ENCODE measurements at places on chromosomes 12 and 14.

DNA sequence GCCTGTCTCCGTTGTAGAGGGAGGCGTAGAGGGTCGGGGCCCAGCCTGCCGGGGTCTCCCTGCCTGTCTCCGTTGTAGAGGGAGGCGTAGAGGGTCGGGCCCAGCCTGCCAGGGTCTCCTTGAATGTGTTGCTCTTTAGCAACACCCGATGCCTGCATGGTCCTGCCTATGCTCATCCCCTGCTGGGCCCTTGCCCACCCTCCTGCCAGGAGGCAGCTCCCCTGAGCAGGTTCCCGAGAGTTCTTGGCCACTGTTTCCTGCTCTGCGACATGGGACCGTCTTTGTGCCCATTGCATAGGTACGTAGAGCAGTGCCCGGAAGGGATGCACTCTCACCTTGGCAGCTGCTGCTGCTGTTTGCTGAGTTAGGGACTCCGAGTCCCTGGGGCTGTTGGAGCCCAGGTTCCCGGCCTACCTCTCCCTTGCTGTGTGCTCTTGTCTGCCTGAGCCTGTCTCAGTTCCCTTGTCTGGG, 3.3 kb downstream of the KIF26A start:
- no peak for DNase-seq

GRCh38 chr14:59964251-59965007, 44.5 kb downstream of the LRRC9 start:
- no peak for DNase-seq

GRCh38 chr12:109804820-109805761, 28.1 kb downstream of the TRPV4 start:
- peak; percentile 82 for DNase-seq

DNA sequence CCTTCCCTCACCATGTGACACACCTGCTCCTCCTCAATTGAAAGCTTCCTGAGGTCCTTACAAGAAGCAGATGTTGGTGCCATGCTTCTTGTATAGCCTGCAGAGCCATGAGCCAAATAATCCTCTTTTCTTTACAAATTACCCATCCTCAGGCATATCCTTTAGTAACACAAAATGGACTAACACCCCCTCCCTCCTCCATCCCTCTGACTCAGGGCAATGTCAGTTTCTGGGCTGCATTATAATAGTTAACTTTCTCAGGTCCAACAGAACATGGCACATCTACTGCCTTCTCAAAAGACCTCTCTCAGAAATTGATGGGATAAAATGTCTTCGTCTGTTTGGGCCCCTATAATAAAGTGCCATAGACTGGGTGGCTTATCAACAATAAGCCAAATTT, 287.0 kb downstream of the DPF3 start:
- no peak for DNase-seq

GRCh38 chr12:78712834-78713481, 151.6 kb upstream of the SYT1 start:
- no peak for DNase-seq
